Stimulated activated CD8-positive, alpha-beta memory T cell treated with anti-CD3 and anti-CD28 coated beads, Interleukin-7, amount 100 ng/mL, for 1 hour (primary cell): ENCODE measurements at places on chromosomes 12 and 14.

- no peak for DNase-seq
Measured at GRCh38 chr12:66962290-66962689, 283.4 kb upstream of the GRIP1 start.

DNA sequence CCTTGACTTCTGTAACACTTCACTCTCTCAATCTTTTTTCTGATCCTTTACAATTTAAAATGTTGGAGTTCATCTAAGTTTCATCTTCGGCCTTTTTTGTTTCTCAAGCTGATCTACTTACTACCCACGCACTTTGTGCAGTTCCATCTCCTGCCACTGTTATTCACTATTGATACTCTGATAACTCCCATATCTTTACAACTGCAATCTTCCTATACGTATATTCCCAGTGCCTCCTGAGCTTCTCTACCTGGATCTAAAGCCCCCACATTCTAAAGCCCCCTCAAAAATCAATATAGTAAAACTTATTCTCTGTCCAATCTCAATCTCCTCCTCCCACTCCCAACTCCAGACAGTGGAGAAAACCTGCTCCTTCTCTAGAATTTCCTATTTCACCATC lies 5.9 kb downstream of the ATG2B start:
- DNase-seq = no peak

- no peak for DNase-seq
Measured at GRCh38 chr12:66603981-66604479, 74.8 kb downstream of the GRIP1 start.

DNA sequence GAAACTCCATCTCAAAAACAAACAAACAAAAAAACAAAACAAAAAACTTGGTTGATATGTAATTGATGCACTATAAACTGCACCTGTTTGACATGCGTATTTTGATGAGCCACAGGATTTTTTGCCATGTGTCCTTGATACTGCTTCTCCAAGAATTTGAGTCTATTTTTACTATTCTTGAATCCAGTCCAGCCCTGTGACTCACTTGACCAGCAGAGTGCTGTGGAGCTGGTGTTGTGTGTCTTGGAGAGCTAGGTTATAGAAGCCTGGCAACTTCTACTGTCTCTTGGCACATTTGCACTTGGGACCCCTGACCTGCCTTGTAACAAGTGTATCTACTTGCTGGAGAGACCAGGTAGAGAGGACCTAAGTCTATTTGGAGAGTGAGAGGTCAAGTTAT lies 52.0 kb downstream of the KLRG1 start:
- DNase-seq = no peak

GRCh38 chr14:104878582-104878981 lies 13.5 kb downstream of the CEP170B start:
- no peak for DNase-seq

- DNase-seq = no peak
Measured at GRCh38 chr14:97080991-97081390, 283.8 kb downstream of the VRK1 start.

GRCh38 chr12:122799641-122800243 lies 25.4 kb downstream of the CCDC62 start:
- DNase-seq = no peak

DNA sequence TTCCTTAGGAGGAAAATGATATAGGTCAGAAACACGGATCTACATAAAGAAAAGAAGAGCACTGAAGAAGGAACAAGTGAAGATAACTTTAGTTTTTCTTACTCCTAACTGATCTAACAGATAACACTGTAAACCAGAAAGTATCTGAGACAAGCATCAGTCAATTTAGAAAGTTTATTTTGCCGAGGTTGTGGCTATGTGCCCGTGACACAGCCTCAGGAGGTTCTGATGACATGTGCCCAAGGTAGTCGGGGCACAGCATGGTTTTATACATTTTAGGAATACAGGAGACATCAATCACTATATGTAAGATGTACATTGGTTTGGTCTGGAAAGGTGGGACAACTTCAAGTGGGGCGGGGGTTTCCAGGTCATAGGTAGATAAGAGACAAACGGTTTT lies 23.0 kb downstream of the SAMD15 start:
- DNase-seq = no peak

DNA sequence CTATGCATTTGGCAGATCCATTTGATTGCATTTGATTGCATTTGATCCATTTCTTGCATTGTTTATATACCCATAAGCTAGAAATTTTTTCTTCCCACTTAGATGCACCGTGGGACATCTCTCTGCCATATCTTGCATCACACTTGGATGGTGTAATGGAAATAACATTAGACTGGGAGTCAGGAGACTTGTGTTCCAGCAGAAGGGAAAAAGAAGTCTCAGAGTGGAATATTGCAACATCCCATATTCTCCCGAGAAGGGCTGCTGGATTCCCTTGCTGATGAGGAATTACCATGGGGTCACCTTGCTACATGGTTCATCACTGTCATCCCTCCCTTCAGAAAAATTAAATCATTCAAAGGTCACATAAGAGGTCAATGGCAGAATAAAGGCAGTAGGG lies 78.1 kb downstream of the KSR2 start:
- DNase-seq = no peak

DNA sequence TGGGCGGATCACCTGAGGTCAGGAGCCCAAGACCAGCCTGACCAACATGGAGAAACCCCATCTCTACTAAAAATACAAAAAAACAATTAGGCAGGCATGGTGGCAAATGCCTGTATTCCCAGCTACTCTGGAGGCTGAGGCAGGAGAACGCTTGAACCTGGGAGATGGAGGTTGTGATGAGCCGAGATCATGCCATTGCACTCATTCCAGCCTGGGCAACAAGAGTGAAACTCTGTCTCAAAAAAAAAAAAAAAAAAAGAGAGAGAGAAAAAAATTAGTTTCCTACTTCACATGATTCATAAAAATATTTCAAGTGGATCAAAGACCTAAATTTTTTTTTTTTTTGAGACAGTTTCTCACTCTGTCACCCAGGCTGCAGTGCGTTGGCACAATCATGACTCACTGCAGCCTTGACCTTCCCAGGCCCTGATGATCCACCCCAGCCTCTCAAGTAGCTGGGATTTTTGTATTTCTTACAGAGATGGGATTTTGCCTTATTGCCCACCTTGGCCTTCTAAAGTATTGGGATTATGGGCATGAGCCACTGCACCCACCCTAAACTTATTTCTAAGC lies 24.9 kb downstream of the FCF1 start:
- DNase-seq = no peak

DNA sequence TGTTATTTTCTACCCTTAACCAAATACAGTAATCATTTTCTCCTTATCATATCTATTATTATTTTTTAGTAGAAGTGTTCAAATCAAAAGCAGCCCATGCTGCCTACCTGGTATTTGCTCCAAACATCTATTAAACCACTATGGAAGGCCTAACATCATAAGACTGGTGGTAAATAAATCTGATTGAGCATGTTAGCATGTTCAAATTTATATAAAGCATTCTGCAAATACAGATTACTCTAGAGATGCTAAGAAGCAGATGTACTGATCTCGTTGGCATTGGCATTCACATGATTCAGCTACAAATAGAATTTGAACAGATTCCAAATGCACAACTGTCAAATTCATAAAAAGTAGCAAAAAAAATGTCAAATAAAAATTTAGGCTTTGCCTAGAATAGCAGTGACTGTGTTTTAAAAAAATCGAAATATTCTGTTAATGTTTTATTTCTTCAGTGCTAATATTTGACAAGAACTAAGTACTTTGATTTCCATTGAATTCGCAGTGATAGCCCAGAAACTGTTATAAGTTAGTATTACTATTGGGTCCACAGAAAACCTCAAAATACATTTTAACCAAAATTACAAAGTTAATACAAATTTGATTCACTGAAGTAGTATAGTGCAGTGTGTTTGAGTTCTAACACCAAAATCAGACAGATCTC lies 9.4 kb upstream of the OSBPL8 start:
- DNase-seq = no peak

DNA sequence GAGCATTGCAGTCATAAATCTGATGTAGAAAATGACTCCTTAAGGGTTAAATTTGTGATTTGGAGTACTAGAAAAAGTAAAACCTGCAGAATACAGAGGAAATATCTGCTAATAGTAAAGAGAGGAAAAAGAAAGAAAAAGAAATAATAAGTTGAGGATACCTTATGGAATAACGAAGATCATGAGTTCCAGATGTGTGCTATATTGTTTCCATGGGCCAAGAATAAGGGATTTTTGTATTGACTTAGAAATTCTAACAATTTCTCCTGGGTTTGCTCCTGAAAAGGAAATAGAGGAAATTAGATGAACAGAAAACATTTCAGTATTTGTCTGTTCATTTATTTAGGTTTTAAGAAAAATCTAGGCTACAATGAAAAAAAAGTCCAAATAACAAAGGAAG lies 115.3 kb downstream of the ALG10B start:
- no peak for DNase-seq

GRCh38 chr12:119959435-119959834 lies 29.6 kb upstream of the BICDL1 start:
- no peak for DNase-seq

DNA sequence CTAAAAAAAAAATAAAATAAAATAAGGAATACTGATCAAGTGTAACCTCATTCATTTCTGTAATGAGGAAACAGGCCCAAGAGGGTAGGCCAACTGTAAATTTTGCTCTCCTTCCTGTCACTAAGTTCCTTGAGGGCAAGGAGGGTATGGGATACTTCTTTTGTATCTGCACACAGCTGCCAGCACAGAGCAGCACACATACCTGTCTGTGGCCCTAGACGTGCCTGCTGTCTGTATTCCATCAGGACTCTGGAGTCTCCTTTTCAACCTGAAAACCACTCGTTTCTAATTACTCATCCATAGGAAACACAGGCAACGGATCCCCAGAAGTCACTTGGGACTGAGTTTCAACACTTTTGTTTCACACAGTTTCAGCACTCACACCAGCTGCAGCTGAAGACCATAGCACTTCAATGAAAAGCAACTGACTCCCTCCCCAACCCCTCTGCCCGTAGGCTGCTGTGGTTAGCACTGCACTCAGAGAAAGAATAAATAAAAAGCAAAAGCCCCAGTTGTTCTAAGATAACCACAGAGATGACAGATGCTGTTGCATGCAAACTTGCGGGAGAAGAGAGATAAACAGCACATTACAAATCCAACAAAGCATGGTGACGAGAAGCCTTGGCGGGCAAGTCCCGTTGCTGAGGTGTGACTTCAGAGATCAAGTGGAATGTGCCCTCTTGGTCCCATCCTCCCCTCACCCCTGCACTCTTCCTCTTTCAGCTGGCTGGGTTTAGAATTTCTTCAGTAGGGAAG lies 24.9 kb downstream of the CRACR2A start:
- peak; percentile 4 for DNase-seq

- DNase-seq = no peak
Measured at GRCh38 chr14:74407021-74407800, 18.8 kb downstream of the SYNDIG1L start.

DNA sequence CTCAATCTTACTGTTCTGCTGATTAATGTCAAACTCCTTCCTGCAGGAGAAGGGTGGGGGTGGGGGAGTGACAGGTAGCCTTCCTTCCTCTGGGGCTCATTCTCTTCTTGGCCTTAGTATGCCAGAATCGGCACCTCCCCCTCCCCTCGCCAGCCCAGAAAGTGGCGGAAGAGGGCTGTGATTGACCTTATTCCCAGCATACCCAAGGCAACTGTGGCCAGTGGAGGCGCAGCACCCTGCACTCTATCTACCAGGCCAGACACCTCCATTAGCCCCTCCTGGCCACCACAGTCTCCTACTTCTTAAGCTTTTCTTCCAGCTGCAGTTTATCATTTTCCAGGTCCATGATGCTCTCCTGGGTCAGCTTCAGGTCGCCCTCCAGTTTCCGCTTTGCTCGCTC lies 15.5 kb downstream of the MYH6 start:
- DNase-seq = no peak

GRCh38 chr12:59626382-59626781 lies 30.6 kb downstream of the SLC16A7 start:
- no peak for DNase-seq

DNA sequence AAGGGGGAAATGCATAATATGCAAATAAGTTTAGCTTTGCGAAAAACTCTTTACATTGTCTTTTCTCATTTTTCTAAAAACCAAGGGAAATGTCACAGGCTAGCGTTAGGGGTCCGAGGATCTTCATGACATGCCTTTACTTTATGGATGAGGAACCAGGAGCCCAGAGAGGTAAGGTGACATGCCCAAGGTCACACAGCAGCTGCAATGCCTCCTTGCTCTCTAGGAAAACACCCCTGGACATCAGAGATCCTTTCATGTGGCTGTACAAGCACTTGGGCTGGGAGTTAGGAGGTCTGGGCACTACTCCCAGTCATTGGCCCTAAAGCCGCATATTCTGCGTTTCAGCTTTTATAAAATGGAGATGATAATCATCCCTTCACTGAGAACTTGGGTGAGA lies 741 bp downstream of the PROX2 start:
- no peak for DNase-seq

GRCh38 chr14:104991896-104992230 lies 6.3 kb downstream of the CLBA1 start:
- DNase-seq = no peak

GRCh38 chr12:75951399-75952278 lies 79.9 kb downstream of the PHLDA1 start:
- no peak for DNase-seq

- DNase-seq = no peak
Measured at GRCh38 chr14:80996049-80996901, 40.9 kb downstream of the TSHR start.

GRCh38 chr12:124795081-124795948 lies 68.3 kb downstream of the SCARB1 start:
- no peak for DNase-seq

- DNase-seq = no peak
Measured at GRCh38 chr12:4372653-4373052, 6.9 kb downstream of the FGF23 start.

DNA sequence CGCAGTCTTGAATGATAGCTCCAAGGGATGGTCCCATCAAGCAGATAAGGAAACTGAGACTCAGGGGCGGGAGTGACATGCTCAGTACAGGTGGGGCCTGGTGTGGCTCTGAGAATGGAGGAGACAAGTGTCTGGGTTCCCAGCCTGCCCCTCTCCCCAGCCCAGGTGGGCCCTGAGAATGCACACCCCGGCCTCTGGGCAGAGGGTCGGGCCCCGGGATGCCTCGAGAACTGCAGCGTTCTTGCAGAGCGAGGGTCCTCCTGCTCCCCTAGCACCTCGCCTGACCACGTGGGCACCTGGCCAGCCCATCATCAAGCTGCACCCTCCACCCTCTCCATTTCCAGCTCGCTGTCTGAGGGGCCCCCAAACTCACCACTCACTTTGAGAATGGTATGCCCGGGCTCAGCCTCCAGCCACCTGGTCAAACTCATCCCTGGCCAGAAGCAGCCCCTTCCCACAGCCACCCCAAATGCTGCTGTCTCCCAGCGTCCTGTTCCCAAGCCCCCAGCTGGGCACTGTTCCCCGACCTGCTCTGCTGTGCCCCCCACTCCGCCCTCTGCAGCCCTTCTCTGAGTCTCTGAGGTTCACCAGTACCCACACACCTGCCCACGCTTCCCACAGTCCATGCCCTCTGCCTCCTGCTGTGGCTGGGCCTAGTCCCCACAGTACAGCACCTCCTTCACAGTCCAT lies 44.3 kb downstream of the CYP46A1 start:
- DNase-seq = no peak

DNA sequence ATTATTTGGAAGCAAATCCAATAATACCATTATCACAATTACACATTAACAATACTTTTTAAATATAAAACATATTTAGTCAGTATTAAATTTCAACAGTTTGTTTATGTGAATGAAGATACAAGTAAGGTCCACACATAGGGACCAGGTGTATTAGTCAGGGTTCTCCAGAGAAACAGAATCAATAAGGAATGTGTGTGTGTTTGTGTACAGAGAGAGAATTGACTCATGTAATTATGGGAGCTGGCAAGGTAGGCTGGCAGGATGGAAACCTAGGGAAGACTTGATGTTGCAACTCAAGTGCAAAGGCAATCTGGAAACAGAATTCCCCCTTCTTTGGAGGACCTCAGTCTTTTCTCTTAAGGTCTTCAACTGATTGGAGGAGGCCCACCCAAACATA lies 123.2 kb upstream of the OTX2 start:
- no peak for DNase-seq
